ENCODE measurements at places on chromosomes 2 and 18.

DNA sequence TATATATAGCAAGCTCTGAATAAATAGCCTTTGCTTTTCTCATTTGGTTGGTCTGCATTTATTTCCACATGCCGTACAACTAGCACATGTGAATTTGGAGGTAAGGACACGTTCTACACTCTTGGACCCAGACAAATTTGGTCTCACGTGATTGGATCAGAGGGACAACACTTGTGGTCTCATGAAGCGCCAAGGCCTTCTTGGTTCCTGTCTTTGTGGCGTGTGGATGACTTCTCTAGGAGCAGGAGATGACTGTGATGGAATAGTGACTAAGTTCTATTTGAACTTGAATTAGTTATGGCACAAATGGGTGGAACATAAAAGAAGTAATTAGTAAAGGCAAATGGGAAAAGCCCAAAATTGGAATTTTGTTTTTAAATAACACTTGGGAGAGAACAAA, 206.9 kb downstream of the BCL2 start:
- no peak for DNase-seq

- DNase-seq: peak; percentile 26
Measured at GRCh38 chr2:100262555-100263320, 59.6 kb downstream of the LONRF2 start.

DNA sequence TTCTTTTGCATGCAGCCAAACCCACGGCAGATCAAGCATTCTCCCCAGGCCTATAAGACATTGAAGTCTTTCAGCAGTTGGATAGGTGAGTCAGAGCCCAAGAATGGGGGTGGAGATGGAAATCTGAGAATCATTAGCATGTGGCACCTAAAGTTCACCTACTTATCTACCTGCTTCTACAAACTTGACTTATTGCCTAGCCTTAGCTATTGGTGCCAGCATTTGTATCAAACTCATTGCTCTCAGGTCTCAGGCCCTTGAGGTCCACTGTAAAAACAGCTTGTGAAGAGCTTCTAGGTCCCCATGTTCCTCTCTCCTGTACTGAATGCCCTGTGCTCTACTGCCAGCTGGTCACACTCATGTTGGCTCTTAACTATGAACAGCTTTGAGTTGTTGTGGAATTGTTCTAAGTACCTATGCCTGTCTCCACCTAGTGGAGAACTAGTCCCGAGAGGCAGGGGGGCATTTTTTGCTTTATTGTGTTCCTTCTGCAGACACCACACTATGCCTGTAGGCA, 278.4 kb upstream of the SPRED2 start:
- DNase-seq: no peak

- DNase-seq: no peak
Measured at GRCh38 chr18:6222271-6222670, 192.4 kb downstream of the L3MBTL4 start.

DNA sequence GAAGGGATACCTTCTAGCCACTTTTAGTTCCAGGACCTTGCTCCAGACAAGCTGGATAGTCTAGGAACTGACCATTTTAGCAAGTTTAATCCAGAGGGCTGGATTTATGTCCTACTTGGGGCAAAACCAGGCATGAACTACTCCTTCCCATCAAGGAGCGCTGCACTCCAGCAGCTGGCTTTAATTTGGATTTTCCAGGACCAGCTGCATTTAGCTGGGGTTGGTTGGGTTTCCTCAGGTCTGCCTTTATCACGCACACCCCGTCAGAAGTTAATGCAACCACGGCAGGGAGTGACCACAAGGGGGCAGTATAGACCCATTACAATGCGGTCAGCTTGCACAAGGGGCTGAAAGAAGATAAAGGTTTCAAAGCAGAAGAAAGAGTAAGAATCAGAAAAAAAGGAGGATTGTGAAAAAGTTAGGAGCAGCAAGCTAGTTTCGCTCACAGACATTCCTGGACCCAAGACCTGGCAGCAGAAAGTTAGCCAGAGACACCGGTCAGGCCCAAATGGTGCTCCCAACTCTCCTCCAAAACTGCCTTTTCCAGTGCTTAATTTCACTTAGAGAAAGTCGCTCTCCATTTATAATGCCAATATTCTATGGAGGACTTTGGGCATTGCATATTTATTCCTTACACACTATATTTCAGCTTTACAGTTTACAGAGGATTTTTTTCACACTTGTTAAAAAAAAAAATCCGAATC, 40.1 kb downstream of the SLC4A1AP start:
- peak; percentile 62 for DNase-seq

All from stimulated activated CD8-positive, alpha-beta memory T cell treated with anti-CD3 and anti-CD28 coated beads, Interleukin-2, amount 100 ng/mL, for 1 hour (primary cell).